ENCODE measurements at places on chromosomes 4 and X.

DNA sequence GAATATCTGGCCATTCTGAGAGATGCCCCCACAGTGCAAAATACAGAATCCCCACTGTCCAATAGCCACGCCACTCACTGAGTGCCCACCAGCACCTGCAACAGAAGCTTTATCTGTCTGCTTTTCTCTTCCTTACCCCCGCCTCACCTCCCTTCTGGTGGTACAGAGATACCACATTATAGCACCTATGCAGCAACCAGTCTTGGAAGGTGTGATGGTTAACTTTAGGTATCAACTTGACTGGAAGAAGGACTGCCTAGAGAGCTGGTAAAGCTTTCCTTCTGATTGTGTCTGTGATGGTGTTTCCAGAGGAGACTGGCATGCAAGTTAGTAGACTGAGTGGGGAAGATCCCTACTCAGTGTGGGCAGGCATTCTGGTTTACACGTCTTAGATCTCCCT lies 61.8 kb upstream of the TXK start:
- no peak for DNase-seq

- DNase-seq = no peak
Observed at GRCh38 chr4:152572417-152573086, 36.7 kb upstream of the FBXW7 start.

GRCh38 chrX:150696331-150696730 lies 3.1 kb downstream of the MTMR1 start:
- no peak for DNase-seq

GRCh38 chr4:36267486-36268268 lies 13.7 kb upstream of the DTHD1 start:
- DNase-seq = no peak

All from central memory CD8-positive, alpha-beta T cell (primary cell).